Esophagus muscularis mucosa (tissue), 4 donors: ENCODE measurements at places on chromosomes 7 and 10. TPM values are rescaled to one million over a fixed set of nuclear protein-coding genes. Genes with fewer than 3 reads are reported as not detected.

The ASB10 gene
- total RNA-seq, result not detected

The TRPV5 gene
- total RNA-seq, result not detected

DNA sequence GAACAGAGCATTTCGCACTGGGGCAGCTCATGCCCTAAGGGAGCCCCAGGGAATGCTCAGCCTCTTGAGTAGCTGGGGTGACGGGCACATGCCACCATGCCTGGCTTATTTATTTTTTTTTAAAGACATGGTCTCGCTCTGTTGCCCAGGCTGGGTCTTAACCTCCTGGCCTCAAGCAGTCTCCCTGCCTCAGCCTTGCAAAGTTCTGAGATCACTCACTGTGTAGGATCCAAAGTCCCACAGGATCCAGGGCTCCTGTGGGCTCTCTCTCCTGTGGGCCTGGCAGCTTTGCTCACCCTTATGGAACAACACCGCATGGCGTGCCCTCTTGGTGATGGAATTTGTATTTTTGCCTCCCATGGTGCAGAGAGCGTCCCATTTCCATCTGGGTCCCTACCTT, 34.0 kb downstream of the TMEM120A start:
- H3K4me1 ChIP-seq, result peaks cover 26% of the 10 kb centered on the region
- H3K27ac ChIP-seq, result no peak overlapping the region
- H3K4me3 ChIP-seq, result no peak overlapping the region
- H3K36me3 ChIP-seq, result peaks cover 51% of the 10 kb centered on the region
- no peak for DNase-seq

The MLXIPL gene
- 6.5 TPM for total RNA-seq

DNA sequence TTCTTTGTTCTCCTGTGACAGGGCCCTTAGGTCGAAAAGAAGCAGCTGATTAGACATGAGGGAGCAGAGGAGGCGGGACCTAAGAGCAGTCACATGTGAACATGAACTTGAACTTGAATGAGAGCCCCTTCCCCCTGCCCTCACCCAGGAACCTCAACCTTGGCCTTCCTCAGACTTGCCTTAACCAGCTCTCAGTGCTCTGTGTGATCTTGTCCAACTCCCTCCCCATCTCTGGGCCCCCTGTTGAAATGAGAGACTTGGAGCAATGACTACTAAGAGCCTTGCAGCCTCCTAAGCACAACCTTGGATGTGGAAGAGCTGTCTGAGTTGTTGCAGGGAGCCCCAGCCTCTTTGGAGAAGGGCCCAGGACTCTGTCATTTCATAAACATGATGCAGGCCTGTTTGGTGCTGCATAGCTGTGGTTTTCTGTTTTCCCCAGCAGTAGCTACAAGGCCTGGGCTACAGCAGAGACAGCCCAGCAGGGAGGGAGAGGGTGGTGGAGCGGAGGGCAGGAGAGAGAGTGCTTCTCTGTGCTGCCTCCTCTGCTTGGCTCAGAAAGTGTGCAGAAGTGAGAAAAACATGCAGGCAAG, 123.9 kb upstream of the ZMIZ1 start:
- DNase-seq, result no peak
- H3K4me3 ChIP-seq, result no peak overlapping the region
- no peaks in the 10 kb centered on the region for H3K36me3 ChIP-seq

The NEUROG3 gene
- not detected for total RNA-seq

DNA sequence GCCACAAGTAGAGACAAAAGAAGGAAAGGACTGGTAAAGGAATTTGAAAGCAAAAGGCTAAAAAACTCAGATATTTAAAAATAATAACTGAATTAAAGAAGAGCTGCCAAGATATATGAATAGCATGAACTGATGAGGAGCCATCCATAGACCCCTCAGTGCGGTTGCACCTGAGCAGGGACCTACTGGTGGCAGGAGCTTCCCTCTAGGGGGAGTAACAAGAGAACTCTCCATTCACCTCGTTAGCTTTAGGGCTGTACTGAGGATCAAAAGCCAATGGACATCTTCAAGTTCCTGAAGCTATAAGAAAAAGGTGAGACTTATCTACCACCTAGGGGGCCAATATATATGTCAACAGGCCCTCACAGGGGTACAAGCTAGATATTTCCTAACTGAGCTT, 27.8 kb upstream of the DOCK1 start:
- H3K4me1 ChIP-seq, result no peaks in the 10 kb centered on the region
- no peak for DNase-seq
- H3K4me3 ChIP-seq, result no peak overlapping the region
- H3K36me3 ChIP-seq, result no peaks in the 10 kb centered on the region
- H3K27me3 ChIP-seq, result no peaks in the 10 kb centered on the region
